ENCODE measurements at places on chromosomes 5 and 9. TPM values are rescaled to one million over a fixed set of nuclear protein-coding genes. Genes with fewer than 3 reads are reported as not detected.

- H3K27me3 ChIP-seq: no peaks in the 10 kb centered on the region
- no peaks in the 10 kb centered on the region for H3K4me1 ChIP-seq
- H3K4me3 ChIP-seq: no peak overlapping the region
- H3K36me3 ChIP-seq: no peaks in the 10 kb centered on the region
- no peak overlapping the region for H3K27ac ChIP-seq
- no peak for DNase-seq
These were observed 861.9 kb downstream of the CDH18 start for GRCh38 chr5:19125956-19126713.

DNA sequence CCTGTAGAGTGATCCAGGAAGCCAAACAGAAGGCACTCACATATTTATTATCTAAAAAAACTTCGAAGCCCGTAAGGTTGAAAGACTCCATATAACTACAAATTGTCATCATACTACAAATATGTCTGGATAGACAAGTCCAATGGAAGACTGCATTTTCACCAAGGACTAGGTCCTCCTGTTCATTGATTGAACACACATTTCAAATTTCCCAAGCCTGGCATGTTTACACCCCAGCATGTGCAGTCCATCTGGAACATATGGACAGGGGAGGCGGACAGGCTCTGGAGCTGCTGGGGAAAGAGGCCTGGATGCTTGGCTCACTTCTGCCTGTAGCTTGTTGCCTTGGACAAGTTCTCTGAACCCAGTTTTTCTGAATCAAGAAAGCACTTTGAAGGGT lies 378.7 kb downstream of the ENC1 start:
- no peak overlapping the region for H3K27ac ChIP-seq
- DNase-seq: no peak
- H3K4me1 ChIP-seq: no peaks in the 10 kb centered on the region

DNA sequence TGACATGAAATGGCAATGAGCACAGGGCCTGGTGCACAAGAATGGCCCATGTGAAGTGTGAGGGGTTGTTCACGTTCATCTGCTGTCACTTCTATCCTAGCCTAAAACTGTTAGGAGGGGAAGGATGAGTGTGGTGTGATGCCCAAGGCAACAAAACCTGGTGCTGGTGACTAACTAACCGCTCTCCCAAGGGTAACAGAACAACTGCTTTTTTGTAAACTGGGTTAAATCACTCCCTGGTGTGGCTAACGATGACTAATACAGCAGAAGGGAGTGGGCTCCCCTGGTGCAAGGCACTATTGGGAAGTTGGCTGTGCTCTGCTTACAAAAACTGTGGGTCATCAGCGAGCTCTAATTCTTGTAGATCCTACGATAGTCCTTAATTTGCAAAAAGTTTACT lies 103.2 kb upstream of the VCAN start:
- no peaks in the 10 kb centered on the region for H3K4me1 ChIP-seq
- H3K27me3 ChIP-seq: peaks cover 35% of the 10 kb centered on the region
- no peak overlapping the region for H3K4me3 ChIP-seq
- DNase-seq: no peak

GRCh38 chr9:124000161-124000783 lies 11.3 kb upstream of the LHX2 start:
- DNase-seq: peak; percentile 65
- H3K4me3 ChIP-seq: no peak overlapping the region
- no peak overlapping the region for H3K27ac ChIP-seq
- H3K36me3 ChIP-seq: no peaks in the 10 kb centered on the region
- H3K27me3 ChIP-seq: peaks cover 94% of the 10 kb centered on the region
- H3K4me1 ChIP-seq: no peaks in the 10 kb centered on the region

Gene PCDHA8
- 1.9 TPM for total RNA-seq

DNA sequence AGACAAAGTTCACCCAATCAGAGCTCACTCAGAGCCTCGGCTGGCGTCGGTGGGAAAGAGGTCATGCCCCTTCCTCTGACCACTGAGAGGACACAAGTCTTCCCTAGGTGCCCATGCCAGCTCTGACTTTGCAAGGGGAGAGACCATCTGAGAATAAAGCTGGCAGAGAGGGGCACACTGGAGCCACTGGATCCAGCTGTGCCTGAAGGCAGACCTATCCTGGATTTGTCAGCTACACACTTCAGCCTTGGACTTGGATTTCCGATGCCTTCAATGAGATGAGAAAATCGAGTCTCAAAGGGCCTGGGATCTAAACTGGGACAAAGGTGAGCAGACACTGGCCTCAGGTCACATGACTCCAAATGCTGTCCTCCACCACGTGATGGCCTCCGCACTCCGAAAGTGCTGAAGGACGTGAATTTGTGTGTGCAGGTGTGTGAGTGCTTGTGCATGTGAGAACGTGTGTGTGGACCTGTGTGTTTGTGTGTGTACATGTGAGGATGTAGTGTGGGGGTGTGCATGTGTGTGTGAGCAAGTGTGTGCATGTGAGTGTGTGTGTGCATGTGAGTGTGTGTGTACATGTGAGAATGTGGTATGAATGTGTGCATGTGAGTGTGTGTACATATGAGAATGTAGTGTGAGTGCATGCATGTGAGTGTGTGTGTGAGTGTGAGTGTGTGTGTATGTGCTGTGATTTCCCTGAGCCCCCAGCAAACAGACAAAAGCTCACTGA lies 37.9 kb downstream of the BARX1 start:
- H3K4me3 ChIP-seq: no peak overlapping the region
- no peaks in the 10 kb centered on the region for H3K4me1 ChIP-seq
- H3K27me3 ChIP-seq: no peaks in the 10 kb centered on the region
- no peak for DNase-seq
- no peaks in the 10 kb centered on the region for H3K36me3 ChIP-seq

- H3K4me1 ChIP-seq: no peaks in the 10 kb centered on the region
- H3K36me3 ChIP-seq: peaks cover 3% of the 10 kb centered on the region
- no peak for DNase-seq
- H3K27ac ChIP-seq: no peak overlapping the region
- H3K27me3 ChIP-seq: no peaks in the 10 kb centered on the region
- H3K4me3 ChIP-seq: peak overlapping the region; percentile 72
These were observed 80.7 kb downstream of the PTPDC1 start for GRCh38 chr9:94164806-94165549.

- H3K27ac ChIP-seq: no peak overlapping the region
- H3K4me1 ChIP-seq: no peaks in the 10 kb centered on the region
- peaks cover 12% of the 10 kb centered on the region for H3K36me3 ChIP-seq
- H3K27me3 ChIP-seq: no peaks in the 10 kb centered on the region
These were observed 123.7 kb downstream of the RANBP17 start for GRCh38 chr5:170985486-170985885.

Gene KIF27
- 9.4 TPM for total RNA-seq

Gene IL9
- total RNA-seq: not detected

Gene PCDHGB4
- total RNA-seq: 13.9 TPM

Gene CMYA5
- 0.69 TPM for total RNA-seq

Gene GFI1B
- total RNA-seq: 0.29 TPM

DNA sequence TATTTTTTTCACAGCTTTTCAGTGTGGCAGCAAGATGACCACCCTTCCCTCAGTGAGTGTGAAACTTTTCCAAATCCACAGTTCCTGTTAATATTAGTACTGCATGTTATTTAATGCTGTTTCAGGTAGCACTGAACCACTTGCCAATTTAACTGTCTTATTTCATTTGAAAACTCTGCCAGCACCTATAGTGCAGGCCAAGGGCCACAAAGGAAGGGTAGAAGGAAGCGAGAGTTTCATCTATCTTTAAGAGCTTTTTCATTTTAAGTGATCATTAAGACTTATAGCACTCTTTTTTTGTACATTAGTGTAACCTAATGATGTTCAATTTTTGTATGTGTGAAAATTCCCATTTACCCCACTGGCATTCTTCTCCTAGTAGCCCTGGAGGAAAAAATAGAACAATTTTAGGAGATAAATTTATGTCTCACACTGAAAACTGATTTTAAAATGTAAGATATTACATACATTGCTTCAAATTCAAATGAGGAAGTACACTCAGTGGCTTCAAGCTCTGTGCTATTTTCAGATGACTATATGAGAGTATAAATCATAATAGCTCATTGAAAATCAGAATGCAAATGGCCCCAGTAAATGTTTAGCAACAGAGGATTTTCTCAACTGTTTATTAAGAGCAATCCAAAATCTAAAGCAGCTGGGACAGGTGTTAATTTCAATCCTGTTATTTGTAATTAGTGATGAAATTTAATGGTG lies 820.5 kb downstream of the PTPRD start:
- DNase-seq: no peak
- no peaks in the 10 kb centered on the region for H3K36me3 ChIP-seq
- no peak overlapping the region for H3K27ac ChIP-seq
- no peak overlapping the region for H3K4me3 ChIP-seq

Gene FOXD4L6
- total RNA-seq: not detected

Measured in endodermal cell (in vitro differentiated cells).